ENCODE measurements at places on chromosomes 12 and 14.

DNA sequence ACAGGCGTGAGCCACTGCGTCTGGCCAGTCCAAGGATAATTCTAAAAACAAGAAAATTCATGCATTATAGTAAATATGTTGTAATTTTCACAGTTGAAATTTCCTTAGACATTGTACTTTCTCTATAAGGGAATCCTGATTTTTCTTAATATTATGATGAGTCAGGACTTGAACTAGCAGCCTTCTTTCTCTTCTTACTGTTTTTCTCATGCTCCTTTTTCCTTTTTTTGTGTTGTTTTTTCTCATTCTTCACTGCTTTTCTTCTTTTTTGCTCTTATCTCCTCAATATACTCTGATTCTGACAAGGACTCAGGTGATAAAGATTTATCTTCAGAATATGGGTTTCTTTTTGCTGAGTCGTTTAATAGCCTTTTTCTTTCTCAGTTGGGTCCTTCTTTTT, 117.7 kb downstream of the LMNTD1 start:
- no peak for DNase-seq

GRCh38 chr14:94303111-94303510, 10.0 kb upstream of the SERPINA10 start:
- DNase-seq, result no peak

DNA sequence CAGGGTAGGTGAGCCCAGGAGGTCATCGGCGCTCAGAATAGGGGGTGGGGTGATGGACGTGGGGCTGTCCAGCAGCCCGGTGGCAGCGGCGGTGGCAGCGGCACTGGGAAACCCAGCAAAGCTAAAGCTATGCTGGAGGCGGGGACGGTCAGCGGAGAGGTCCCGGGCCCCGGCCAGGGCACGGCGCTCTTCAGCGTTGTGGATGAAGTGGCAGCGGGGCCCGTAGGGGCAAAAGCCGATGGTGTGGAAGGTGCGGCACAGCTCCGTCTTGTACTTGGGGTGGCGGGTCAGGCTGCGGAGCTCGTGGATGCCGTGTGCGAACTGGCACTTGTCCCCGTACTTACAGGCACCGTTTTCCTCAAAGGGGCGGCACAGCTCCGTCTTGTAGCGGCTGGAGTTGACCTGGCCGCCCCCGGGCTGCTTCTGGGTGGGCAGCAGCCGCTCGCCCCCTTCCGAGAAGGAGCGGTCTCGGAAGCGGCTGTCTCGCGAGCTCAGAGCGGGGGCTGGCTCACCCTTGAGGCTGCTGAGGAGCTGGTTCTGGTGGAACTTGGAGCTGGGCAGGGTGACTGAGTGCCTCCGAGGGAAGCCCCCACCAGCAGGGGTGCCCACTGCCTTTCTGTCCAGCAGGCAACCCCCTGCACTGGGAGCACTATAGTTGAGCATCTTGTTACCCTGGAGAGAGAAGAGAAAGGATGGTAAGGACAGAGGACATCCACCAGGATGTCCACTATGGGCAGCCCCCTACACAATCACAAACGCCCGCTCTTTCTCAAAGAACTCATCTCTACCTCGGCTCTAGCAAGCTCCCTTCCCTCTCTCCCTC, 2.8 kb downstream of the ZFP36L1 start:
- DNase-seq, result no peak

DNA sequence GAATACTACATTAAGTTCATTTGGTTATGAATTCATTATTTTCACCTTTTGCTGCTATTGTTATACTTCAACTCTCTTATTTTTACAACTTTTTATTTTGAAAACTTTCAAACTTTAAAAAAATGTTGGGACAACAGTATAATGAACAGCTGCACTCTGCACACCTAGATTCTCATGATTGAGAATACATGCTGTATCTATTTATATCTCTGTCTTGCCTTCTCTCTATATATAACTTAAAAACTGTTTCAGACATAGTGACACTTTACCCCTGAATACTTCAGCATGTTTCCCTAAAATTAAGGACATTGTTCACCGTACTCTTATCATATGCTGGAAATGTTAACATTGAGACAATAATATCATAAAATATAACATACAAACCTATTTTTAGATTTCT, 237.1 kb downstream of the GPHN start:
- no peak for DNase-seq

GRCh38 chr14:36054353-36055051, 122.0 kb downstream of the PTCSC3 start:
- DNase-seq, result no peak

- DNase-seq, result no peak
Measured at GRCh38 chr12:29634057-29634456, 136.6 kb upstream of the OVCH1 start.

DNA sequence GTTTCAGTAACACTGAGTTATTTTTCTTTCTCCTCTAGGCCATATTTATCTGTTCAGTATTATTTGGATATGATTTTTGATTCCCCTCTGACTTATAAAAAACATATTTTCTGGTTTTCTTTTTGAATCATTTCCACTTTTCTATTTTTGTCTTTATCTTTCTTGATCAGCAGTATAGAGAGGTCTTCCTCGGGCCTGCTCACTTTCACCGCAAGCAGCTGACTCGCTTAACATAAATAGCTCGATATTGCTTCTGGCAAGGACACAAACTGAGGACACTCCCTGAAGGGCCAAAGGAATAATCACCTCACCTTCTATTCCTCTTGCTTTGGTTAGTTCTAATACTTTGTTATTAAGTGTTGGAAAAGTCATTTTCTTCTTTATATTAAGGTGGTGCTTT, 25.8 kb upstream of the TRHDE start:
- no peak for DNase-seq

GRCh38 chr12:117005417-117006046, 93.7 kb downstream of the TESC start:
- DNase-seq, result no peak

- DNase-seq, result no peak
Measured at GRCh38 chr12:92539110-92539749, 163.6 kb upstream of the PLEKHG7 start.

GRCh38 chr12:67042697-67043131, 226.4 kb upstream of the CAND1 start:
- no peak for DNase-seq

- DNase-seq, result no peak
Measured at GRCh38 chr14:84397631-84398030, 1132.3 kb upstream of the FLRT2 start.

- no peak for DNase-seq
Measured at GRCh38 chr12:52041695-52042123, 9.5 kb upstream of the NR4A1 start.

GRCh38 chr14:95559203-95559602, 24.4 kb downstream of the GLRX5 start:
- DNase-seq, result no peak

- no peak for DNase-seq
Measured at GRCh38 chr12:46629331-46630229, 196.2 kb downstream of the SLC38A4 start.

GRCh38 chr12:82817368-82817767, 130.7 kb downstream of the TMTC2 start:
- no peak for DNase-seq

- DNase-seq, result peak; percentile 27
Measured at GRCh38 chr14:101025696-101026095, 122.2 kb upstream of the RTL1 start.

GRCh38 chr12:18382236-18382885, 121.0 kb downstream of the PIK3C2G start:
- DNase-seq, result no peak

DNA sequence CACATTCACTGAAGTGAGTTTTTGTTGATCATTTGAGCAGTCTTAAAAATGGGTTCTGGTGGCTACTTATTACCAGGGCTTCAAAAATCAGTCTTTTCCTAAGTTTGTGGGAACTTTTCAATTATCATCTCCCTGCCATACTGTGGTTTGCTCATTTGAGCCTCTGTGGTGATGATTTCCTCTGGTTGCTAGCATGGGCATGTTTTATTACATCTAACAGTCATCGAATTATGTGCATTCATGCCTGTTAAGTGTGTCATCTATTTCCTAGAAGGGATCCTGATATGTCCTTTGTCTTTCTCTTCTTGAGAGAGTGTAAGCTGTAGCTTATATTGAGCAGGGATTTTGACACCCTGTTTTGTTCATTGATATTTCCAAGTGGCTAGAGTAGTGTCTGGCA, 116.8 kb downstream of the WIF1 start:
- no peak for DNase-seq

GRCh38 chr12:25384038-25384892, 133.5 kb upstream of the KRAS start:
- peak; percentile 47 for DNase-seq

- no peak for DNase-seq
Measured at GRCh38 chr12:67890726-67891258, 98.5 kb upstream of the IFNG-AS1 start.

DNA sequence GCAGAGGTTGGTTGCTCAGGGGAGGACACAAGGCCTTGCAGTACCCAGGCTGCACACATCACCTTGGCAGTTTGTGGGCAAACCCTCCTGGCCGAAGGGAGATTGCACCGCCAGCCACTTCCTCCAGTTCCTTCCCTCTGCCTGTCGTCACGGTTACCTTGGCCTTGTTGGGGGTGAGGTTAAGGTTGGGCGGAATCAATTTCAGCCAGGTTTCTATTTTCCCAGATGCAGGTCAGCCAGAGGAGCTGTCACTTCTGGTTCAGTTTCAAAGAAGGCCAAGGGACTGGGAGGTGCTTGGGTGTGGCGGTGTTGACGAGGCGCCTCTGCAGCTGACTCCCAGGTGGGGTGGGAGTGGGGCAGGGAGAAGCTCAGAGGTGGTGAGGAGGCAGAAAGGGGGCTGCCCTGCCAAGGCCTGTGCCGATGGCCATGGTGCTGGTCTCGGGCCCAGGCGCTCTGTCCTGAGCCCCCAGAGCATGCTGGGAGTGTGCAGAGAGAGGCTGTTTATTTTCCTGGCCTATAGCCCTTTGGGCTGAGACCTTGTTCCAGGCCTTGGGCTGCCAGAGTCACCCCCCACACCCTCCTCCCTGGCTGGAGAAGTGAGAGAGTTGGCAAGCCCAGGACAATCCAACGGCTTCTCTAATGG, 31.4 kb downstream of the JDP2 start:
- DNase-seq, result peak; percentile 65

DNA sequence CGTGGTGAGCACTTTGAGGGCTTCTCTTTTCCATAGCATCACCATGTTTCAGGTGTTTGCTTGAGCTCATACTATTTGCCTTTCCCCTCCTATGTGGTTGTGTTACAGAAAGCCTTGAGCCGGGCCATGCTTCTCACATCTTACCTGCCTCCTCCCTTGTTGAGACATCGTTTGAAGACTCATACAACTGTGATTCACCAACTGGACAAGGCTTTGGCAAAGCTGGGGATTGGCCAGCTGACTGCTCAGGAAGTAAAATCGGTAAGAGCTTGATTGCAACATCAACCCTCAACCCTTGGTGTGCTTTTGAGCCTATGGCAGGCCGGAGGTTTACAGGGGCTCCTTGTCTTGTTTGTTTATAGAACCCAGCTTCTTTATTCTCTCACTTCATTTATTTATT, 8.1 kb downstream of the LETMD1 start:
- DNase-seq, result no peak

GRCh38 chr12:106071686-106072085, 67.1 kb downstream of the NUAK1 start:
- DNase-seq, result no peak

GRCh38 chr12:49364989-49365388, 2.3 kb upstream of the SPATS2 start:
- no peak for DNase-seq

DNA sequence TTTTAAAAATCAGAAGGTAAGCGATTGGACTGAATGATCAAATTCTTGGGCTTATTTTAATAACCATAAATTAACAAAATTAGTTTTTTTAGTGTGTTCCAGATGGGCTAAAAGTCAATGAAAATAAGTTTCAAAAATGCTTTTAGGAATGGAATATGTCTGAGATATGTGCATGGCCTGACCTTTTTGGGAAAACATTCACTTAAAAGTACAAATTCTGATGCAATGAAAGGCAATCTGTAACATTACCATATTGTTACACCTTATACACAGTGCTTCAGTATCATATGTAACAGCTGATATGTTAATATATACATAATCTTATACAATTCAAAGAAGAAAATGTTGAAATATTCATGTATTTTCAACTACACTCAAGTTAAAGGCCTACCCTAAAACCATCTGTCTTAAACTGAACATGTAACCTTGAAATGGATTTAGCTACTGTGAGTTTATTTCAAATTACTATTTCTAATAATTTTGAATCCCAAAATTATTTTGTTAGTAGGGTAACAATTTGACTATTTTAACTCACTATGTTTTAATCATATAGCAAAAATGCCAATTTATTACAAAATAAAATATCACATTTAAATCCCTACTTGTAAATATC, 84.8 kb downstream of the EEA1 start:
- no peak for DNase-seq

DNA sequence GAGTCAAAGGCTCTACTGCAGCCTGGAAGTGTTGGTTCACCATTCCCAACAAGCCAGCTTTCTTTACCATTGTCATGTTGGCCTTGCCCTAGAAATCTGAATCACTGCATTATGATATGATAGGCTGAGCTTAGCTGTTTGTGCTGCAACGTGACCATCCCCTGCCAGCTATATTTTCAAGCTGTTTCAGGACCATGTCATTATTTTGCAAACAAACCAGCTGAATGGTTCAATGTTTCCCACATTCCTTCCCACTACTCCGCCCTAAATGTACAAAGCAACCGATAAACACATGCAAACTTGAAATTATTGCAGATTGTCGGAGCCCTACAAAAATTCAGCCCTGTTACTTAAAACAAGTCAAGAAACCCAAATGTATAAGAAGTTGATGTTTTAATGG, 136.1 kb downstream of the KICS2 start:
- no peak for DNase-seq

- peak; percentile 89 for DNase-seq
Measured at GRCh38 chr14:100678469-100678828, 48.2 kb upstream of the DLK1 start.

DNA sequence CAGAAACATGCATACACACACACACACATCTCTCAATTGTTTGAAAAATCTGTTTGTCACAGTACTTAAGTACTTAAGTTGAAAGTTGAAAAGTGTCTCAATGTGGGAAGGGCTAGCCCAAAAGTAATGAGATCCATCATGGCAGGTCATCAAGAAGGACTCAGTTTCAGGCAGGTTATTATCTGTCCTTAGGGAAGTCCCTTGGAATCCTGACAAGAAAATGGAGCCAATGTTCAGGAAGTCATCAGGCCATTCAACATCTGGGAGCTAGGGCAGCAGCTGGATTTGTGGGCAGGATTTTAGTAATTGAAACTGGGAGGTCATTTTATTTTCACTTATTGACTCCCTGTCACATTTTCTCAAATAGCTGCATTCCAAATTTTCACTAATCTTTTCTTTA, 56.0 kb downstream of the MSRB3 start:
- DNase-seq, result no peak

GRCh38 chr14:20002319-20002718, 356 bp downstream of the OR4Q2 start:
- DNase-seq, result no peak

- DNase-seq, result no peak
Measured at GRCh38 chr12:22514875-22515274, 29.5 kb downstream of the C2CD5 start.

DNA sequence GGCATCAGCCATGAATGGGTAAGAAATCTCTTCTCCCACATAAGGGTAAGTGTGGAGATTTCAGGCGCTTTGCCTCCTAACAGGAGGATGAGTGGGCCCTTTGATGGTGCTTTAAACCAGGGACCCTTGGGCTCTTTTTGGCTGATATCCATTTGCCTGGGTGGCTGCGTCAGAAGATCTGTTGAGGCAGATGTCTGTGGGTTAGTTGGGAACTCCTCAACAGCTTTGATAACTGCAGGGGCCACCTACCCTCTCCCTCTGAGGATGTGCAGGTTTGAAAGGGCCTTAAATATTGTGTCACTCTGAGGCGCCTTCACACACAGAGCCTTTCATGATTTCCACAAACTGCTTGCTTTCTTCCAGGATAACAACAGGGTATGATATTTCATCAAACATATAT, 210.7 kb downstream of the PPM1H start:
- no peak for DNase-seq

GRCh38 chr12:117572755-117573154, 211.3 kb upstream of the NOS1 start:
- no peak for DNase-seq

Measured in right forelimb (tissue), 1 donor.